T-helper 2 cell treated with Interferon-gamma antibody and Interleukin-4, amounts not matched to agents 5 μg/mL and 100 μg/mL, for 36 hours (primary cell): ENCODE measurements at places on chromosomes 16 and 17.

DNA sequence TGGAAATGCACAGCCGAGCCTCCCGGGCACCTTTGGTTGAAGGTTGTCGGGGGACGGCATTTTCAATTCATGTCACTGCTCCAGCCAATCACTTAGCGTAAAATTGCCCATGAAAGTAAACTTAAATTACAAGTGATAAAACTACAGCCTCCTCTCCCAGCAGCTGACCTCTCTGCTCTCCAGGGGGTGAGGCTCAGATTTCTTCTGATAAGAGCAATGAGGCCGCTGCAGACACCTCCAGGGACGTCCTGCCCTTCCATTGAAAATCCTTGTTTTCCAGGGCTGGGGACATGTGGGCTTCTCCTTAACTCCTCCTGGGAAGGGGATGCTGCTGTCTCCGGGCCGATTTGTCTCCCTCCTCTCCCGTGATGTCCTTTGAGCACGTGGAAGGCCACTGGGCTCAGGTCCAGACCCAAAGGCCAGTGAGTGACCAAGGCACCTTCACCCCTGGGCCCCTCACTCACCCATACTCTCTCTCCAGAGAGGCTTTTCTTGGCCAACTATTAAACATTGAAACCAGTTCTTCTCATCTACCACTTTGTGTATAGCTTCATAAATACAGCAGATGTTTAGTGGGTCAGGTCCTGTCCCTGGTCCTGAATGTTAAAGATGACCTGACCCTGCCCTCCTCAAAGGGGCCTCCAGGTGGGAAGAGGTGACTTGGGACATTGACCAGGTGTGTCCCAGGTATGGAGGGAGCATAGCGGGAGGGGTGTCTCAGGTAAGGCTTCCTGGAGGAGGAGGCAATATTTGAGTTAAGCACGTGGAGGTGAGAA lies 52.3 kb downstream of the MGAT5B start:
- no peak for DNase-seq
- no peak overlapping the region for H3K27ac ChIP-seq
- no peaks in the 10 kb centered on the region for H3K4me1 ChIP-seq
- no peaks in the 10 kb centered on the region for H3K36me3 ChIP-seq
- no peak overlapping the region for H3K4me3 ChIP-seq
- H3K27me3 ChIP-seq: peaks cover 5% of the 10 kb centered on the region

- no peaks in the 10 kb centered on the region for H3K27me3 ChIP-seq
- H3K4me1 ChIP-seq: no peaks in the 10 kb centered on the region
- DNase-seq: no peak
- no peak overlapping the region for H3K4me3 ChIP-seq
- no peaks in the 10 kb centered on the region for H3K36me3 ChIP-seq
- no peak overlapping the region for H3K27ac ChIP-seq
Measured at GRCh38 chr16:25868106-25868505, 176.3 kb downstream of the HS3ST4 start.

- no peak overlapping the region for H3K4me3 ChIP-seq
- H3K27ac ChIP-seq: no peak overlapping the region
- no peaks in the 10 kb centered on the region for H3K27me3 ChIP-seq
- no peak for DNase-seq
- no peaks in the 10 kb centered on the region for H3K4me1 ChIP-seq
Measured at GRCh38 chr16:49809561-49809960, 46.4 kb downstream of the ZNF423 start.

GRCh38 chr16:50251375-50252081 lies 14.8 kb upstream of the ADCY7 start:
- H3K27me3 ChIP-seq: peaks cover 21% of the 10 kb centered on the region
- H3K4me3 ChIP-seq: no peak overlapping the region
- H3K27ac ChIP-seq: no peak overlapping the region
- H3K4me1 ChIP-seq: peaks cover 18% of the 10 kb centered on the region

GRCh38 chr16:53812914-53813313 lies 109.0 kb downstream of the FTO start:
- H3K4me3 ChIP-seq: no peak overlapping the region
- peaks cover 22% of the 10 kb centered on the region for H3K36me3 ChIP-seq
- H3K4me1 ChIP-seq: peaks cover 21% of the 10 kb centered on the region
- no peak overlapping the region for H3K27ac ChIP-seq

- no peaks in the 10 kb centered on the region for H3K27me3 ChIP-seq
- H3K36me3 ChIP-seq: no peaks in the 10 kb centered on the region
- H3K27ac ChIP-seq: no peak overlapping the region
- H3K4me3 ChIP-seq: no peak overlapping the region
Measured at GRCh38 chr17:12180644-12181261, 160.1 kb downstream of the MAP2K4 start.

DNA sequence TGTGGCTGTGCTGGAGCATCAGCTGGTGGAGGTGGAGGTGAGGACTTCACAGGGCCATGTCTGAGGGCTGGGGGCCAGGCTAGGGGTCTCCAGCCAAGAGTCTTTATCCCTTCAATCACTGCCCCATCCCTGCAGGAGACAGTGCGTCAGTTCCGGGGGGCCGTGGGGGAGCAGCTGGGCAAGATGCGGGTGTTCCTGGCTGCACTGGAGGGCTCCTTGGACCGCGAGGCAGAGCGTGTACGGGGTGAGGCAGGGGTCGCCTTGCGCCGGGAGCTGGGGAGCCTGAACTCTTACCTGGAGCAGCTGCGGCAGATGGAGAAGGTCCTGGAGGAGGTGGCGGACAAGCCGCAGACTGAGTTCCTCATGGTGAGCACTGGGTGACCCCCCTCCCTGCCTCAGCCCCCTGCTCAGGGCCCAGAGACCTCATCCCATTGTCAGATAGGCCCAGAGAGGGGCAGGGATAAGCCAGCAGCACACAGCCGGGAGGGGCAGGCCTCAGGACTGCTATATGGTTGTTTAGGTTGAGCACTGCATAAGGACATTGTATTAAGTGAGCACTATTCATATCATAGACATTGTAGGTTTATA lies 2.3 kb upstream of the PYDC1 start:
- H3K36me3 ChIP-seq: no peaks in the 10 kb centered on the region
- H3K4me3 ChIP-seq: no peak overlapping the region
- no peak overlapping the region for H3K27ac ChIP-seq
- H3K4me1 ChIP-seq: peaks cover 13% of the 10 kb centered on the region

GRCh38 chr17:63120406-63120805 lies 154.4 kb downstream of the TANC2 start:
- no peak for DNase-seq
- no peaks in the 10 kb centered on the region for H3K4me1 ChIP-seq
- no peaks in the 10 kb centered on the region for H3K27me3 ChIP-seq
- H3K27ac ChIP-seq: no peak overlapping the region
- H3K36me3 ChIP-seq: no peaks in the 10 kb centered on the region

DNA sequence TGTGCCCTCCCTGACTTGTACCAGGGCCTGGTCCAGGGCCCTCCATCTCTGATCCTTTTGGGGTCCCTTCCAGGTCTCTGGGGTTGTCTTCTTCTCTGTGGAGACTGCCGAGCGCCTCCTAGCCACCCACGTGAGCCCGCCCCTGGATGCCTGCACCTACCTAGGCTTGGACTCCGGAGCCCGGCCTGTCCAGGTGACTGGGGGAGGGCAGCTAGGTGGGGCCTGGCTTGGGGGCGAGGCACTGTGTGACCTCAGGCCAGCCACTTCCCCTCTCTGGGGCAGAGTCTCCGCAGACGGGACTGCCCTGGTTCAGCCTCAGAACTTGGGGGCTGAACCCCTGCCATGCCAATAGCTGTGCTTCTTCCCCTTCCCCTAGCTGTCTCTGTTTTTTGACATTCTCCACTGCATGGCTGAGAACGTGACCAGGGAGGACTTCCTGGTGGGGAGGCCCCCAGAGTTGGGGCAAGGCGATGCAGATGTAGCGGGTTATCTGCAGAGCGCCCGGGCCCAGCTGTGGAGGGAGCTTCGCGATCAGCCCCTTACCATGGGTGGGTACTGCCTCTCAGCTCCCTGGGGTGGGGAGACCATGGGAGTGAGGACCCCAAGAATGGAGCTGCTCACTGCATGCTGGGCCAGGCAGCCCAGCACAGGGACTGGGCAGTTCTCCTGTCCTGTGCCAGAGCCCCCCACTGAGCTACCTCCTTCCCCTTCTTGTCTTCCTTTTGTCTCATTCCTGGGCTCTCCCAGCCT lies 14.6 kb downstream of the FCSK start:
- no peaks in the 10 kb centered on the region for H3K36me3 ChIP-seq
- H3K4me1 ChIP-seq: no peaks in the 10 kb centered on the region
- H3K27ac ChIP-seq: no peak overlapping the region
- DNase-seq: no peak
- H3K4me3 ChIP-seq: no peak overlapping the region

DNA sequence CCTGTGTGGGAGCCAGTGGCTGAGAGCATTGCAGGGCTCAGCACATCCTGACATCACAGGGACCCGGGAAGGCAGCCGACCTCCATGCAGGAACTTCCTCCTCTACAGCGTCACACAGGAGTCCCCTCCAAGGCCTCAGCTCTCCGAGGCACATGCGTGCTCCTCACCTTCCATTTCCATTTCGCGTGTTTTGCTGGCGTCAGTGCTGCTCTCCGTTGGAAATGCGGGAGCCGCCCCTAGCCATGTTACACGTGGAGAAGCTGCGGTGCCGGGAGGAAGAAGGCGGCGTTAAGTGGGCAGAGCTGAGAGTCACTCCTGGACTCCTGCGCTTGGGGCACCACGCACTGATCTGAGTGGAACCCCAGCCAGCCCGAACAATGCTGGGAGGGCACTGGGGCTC lies 25.2 kb upstream of the CRISPLD2 start:
- no peak overlapping the region for H3K27ac ChIP-seq
- H3K4me1 ChIP-seq: no peaks in the 10 kb centered on the region
- no peaks in the 10 kb centered on the region for H3K36me3 ChIP-seq
- no peaks in the 10 kb centered on the region for H3K27me3 ChIP-seq
- no peak for DNase-seq

DNA sequence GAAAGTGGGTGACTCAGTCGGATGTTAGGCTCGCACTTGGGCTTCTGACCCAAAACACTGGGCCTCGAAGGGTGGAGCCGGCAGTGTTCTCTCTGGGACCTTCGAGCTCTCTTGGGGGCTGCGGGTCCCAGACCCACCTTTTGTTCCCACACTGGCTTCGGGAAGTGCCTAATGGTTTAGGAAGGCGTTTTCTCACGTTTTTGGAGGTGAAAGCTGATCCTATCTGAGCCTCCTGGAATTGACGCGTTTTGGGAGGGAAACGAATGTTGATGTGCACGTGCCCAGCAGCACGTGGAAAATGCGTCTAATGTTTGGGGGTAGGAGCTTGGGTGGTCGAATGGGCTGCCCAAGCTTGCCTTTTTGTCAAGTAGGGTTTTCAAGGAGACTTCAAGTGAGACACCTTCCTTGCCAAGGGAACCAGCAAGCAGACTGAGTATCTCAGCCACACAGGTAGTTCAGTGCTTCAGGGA lies 666 bp downstream of the HGS start:
- no peak for DNase-seq
- peaks cover 2% of the 10 kb centered on the region for H3K27me3 ChIP-seq
- H3K36me3 ChIP-seq: peaks cover 38% of the 10 kb centered on the region
- peak overlapping the region; percentile 70 for H3K27ac ChIP-seq
- peaks cover 17% of the 10 kb centered on the region for H3K4me1 ChIP-seq

DNA sequence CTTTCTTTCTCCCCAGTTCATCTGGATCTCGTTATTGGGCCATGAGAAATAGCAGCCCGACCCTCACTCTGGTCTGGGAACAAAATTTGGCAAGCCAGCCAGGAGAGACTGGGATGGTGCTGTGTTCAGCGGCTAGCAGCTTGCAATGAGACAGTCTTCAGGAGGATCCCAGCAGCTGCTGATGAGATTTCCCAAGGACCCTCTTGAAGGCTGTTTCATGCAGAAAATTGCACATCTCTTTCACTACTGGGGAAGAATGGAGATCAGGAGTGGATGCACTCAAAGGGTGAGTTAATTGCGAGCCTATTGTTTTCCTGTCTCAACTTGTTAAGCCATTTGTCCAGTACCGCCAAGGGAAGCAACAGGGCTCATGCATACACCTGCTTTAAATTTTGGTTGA lies 5.5 kb upstream of the COIL start:
- H3K36me3 ChIP-seq: no peaks in the 10 kb centered on the region
- no peak for DNase-seq
- H3K4me3 ChIP-seq: no peak overlapping the region
- H3K27me3 ChIP-seq: peaks cover 10% of the 10 kb centered on the region
- no peak overlapping the region for H3K27ac ChIP-seq
- peaks cover 3% of the 10 kb centered on the region for H3K4me1 ChIP-seq

- H3K27ac ChIP-seq: peak overlapping the region; percentile 91
- H3K4me1 ChIP-seq: peaks cover 27% of the 10 kb centered on the region
- H3K27me3 ChIP-seq: no peaks in the 10 kb centered on the region
- peak overlapping the region; percentile 97 for H3K4me3 ChIP-seq
- no peak for DNase-seq
Measured at GRCh38 chr17:7613769-7614424, 800 bp downstream of the FXR2 start.

DNA sequence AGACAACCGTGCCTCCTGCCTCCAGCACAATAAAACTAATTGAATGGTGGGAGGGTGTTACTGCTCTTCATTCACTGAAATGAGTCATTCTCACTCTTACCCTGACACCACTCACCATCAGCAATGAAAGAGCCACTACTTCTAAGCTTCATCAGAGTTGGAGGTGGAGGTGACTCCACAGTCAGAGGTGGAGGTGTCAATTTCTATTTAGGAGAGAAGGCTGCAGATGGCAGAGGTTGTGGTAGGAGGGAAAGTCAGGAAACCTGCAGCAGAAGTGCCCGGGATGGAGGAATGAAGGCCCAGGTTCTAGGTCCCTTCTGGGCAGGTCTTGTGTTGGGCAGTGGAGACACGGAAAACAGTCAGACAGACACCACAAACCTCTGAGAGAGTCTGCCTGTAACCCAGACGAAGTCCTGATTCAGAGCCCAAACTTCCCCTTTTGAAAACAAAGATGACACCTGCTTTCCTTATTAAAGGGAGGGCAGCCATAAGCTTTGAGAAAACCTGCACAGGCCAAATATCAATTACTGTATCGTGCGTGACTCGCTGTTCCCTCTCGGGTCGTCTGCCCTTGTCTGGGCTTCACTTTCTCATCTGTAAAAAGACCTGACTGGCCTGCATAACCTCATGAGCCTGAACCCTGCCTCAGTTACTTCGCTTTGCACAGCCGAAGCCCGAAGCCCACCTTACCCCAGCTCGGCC lies 668 bp downstream of the ATPAF2 start:
- peak overlapping the region; percentile 97 for H3K27ac ChIP-seq
- peak overlapping the region; percentile 98 for H3K4me3 ChIP-seq
- peaks cover 3% of the 10 kb centered on the region for H3K36me3 ChIP-seq
- DNase-seq: peak; percentile 18
- peaks cover 37% of the 10 kb centered on the region for H3K4me1 ChIP-seq

- no peak overlapping the region for H3K4me3 ChIP-seq
- no peaks in the 10 kb centered on the region for H3K27me3 ChIP-seq
- H3K4me1 ChIP-seq: peaks cover 16% of the 10 kb centered on the region
- no peak overlapping the region for H3K27ac ChIP-seq
- peaks cover 25% of the 10 kb centered on the region for H3K36me3 ChIP-seq
- DNase-seq: no peak
Measured at GRCh38 chr16:20853981-20854620, 46.1 kb downstream of the DCUN1D3 start.
